ENCODE measurements at places on chromosomes 2 and 18.

GRCh38 chr2:178716394-178716793 lies 90.8 kb downstream of the TTN start:
- no peak for DNase-seq

DNA sequence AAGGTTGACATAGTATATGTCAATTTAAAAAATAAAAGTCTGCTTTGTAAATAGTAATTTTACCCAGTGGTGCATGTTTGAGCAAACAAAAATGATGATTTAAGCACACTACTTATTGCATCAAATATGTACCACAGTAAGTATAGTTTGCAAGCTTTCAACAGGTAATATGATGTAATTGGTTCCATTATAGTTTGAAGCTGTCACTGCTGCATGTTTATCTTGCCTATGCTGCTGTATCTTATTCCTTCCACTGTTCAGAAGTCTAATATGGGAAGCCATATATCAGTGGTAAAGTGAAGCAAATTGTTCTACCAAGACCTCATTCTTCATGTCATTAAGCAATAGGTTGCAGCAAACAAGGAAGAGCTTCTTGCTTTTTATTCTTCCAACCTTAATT lies 78.6 kb upstream of the CSRNP3 start:
- DNase-seq: peak; percentile 24

- DNase-seq: no peak
Measured at GRCh38 chr18:31581498-31582197, 10.0 kb upstream of the TTR start.

- no peak for DNase-seq
Measured at GRCh38 chr2:138215958-138216357, 251.7 kb downstream of the HNMT start.

- no peak for DNase-seq
Measured at GRCh38 chr18:78972930-78973331, 6.7 kb upstream of the SALL3 start.

- no peak for DNase-seq
Measured at GRCh38 chr2:55500025-55500424, 19.5 kb upstream of the CFAP36 start.

- DNase-seq: no peak
Measured at GRCh38 chr2:138306626-138307025, 194.9 kb upstream of the SPOPL start.

GRCh38 chr2:239162141-239162821 lies 238.5 kb downstream of the HDAC4 start:
- DNase-seq: no peak

GRCh38 chr18:30652387-30652786 lies 390.2 kb downstream of the DSC3 start:
- no peak for DNase-seq

DNA sequence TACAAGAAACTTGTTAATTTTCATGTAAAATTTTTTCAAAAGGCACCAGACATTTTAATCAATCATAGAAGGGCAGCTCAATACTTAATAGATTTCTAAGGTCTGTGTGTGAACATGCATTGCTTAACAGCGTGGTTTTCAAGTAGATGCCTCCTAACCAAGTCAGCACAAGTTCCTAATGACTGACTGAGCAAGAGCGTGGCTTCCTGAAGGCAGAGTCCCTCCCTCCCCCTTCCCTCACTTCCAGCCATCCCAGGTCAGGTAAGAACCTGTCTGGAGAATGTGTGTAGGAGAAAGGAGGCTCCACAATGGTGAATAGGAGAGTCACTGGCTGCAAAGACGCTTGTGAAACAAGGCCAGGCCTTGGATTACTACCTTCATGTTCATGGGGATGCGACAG lies 33.5 kb upstream of the DAPL1 start:
- no peak for DNase-seq

GRCh38 chr2:43007901-43008300 lies 215.5 kb upstream of the HAAO start:
- no peak for DNase-seq

GRCh38 chr2:11856095-11856494 lies 109.7 kb downstream of the LPIN1 start:
- DNase-seq: no peak

DNA sequence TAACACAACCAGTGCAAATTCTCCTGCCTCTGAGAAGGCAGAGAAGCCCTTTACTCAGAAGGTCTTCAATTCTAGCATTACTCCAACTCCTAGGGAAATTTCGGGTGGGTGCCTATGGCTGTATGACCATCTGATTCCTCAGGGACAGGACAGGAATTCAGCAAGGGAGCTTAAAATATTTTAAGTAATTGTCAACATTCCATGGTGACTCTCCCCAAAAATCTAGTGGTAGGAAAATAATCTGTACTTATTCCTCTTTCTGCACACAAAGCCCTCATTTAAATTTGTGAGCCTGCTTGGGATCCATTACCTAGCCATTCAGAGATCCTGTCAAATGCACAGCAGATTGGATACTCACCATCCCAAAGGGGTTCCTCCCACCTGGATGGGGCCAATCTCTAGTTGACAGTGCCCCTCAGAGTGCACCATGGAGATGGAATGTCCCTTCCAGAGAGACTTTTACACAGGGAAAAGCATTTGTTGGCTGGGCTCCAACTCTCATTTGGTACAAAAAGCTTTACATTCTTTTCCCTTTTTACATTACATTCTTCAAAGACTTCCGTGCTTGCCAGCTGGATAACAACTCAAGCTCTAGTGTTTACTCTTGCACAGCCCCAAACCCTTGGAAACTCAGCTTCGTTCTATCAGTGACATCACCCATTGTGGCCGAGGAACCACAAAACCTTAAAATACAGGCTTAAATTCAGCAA lies 3.1 kb upstream of the TMEM150A start:
- DNase-seq: no peak

DNA sequence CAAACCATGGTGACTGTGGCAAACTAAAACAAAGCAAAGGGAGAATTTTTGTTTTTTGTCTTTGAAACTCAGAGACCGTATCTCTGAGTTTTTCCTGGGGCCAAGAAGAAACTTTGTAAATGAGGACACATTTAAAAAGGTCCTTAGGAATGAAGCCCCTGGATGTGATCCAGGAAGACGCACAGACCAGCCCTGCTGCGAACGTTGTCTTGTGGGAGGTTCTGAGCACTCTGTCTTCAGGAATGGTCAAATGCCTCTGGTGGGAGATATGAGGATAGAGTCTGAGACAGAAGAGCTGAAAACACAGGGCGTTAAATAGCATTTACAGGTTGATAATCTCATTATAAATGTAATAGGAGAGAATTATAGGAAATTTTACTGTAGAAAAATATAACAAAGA lies 893.5 kb upstream of the KLHL29 start:
- no peak for DNase-seq

- DNase-seq: no peak
Measured at GRCh38 chr2:207103132-207103531, 62.6 kb downstream of the KLF7 start.

GRCh38 chr2:186349508-186349907 lies 136.6 kb upstream of the ZC3H15 start:
- DNase-seq: no peak

DNA sequence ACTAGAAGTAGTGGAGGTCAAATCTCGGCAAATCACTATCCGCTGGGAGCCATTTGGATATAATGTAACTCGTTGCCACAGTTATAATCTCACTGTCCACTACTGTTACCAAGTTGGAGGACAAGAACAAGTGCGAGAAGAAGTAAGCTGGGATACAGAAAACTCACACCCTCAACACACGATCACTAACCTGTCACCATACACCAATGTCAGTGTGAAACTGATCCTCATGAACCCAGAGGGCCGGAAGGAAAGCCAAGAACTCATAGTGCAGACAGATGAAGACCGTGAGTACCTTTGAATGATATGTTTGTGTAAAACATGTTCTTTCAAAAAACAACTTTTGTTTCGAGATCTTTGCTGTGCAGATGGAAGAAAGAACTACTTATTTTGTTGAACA lies 502.6 kb downstream of the PTPRM start:
- DNase-seq: no peak

DNA sequence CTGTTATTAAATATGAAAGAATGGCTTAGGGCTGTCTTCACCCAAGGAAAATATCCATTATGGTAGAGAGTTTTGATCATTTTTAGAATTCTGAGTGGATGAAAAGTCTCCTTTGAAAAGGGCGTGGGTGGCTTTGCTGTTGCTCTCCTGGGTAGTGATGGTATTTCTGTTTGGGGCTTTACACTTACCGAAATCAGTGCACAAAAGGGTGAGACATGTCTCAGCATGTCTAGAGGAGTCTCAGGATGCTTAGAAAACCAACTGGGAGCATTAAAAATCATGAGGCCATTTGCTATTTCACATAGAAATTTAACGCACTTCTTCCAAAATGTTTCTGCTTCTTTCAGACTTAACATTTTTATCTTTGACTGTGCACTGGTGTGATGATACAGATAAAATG lies 49.6 kb downstream of the ZCCHC2 start:
- DNase-seq: no peak

- no peak for DNase-seq
Measured at GRCh38 chr2:160208655-160209515, 8.8 kb upstream of the ITGB6 start.

- DNase-seq: no peak
Measured at GRCh38 chr2:234968631-234969305, 17.0 kb downstream of the SH3BP4 start.

DNA sequence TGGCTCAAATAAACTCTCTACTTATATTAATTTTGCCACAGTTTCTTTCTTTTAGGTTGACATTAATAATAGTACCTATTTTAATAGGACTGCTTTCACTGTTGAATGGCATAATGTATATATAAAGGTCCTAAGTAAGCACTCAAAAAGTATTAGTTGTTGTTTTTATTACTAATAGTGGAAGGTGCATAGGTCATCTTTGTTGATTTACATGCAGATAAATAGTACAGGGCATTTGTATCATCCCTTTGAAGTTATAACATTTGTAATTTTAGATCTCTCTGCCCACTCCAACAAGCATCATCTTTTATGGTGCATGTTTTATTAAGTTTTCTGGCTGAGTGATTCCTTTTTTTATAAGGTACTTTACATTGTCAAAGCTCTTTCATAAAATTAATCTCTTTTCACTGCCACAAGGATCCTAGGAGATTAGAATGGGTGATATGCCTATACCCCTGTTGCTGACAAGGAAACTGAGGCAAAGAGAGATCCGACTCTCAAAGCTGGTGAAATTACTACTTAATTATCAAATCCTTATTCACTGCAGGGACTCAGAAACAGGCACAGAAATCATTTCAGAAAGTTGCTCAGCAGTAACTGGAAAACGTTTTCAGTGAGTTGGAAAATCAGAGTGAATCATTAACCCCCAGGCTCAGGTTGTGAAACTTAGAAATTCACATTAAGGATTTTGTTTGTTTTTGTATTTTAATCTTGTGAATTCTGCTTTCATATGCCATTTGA lies 299.6 kb downstream of the AGPS start:
- DNase-seq: no peak

DNA sequence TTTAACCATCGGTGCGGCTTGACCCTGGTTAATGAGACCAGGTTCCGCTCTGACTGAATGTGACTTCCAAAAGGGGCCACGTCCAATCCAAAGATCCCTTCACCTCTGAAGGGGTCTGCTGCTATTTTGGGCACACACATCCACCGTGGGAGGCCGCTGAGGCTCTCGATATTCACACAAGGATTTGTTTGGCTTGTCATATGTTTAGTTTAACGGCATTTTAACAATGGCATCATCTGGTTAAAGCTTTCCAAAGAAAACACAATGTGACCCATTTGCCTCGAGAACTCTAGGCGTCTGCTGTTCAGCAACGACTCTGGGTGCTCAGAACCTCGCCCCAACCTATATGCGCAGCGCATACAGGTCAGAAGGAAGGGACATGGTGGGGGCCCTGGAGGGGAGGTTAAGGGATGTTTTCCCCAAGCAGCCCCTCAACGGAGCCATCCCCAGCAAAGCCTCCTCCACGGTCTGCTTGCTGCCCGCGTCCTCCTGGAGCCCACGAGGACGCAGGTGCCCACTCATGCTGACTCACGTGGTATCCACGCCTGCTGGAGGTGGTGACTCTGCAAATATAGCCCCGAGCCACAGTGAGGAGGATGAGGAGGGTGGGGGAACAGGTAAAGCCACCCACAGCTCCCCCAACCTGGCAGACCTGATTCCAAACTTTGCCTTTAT lies 260.3 kb downstream of the HDAC4 start:
- DNase-seq: no peak

GRCh38 chr18:35426786-35427185 lies 49.6 kb upstream of the ZNF396 start:
- DNase-seq: no peak

DNA sequence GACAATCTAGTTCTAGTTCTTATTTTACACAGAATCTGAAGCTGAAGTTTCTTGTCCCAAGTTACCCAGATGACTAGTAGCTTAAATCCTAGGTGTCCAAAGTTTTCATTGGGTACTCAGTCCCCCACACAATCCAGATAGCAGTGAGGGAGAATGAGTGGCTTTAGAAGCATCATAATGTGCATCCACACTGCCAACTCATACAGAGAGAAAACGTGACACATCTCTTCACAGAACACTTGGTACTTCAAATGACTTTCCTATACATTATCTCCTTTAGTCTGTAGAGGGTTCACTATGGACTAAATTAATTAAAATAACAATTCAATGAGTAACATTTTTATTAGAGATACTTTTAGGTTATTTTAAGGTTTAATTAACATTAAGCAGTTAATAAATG lies 45.2 kb downstream of the STRADB start:
- no peak for DNase-seq

GRCh38 chr2:120654381-120655134 lies 81.1 kb upstream of the GLI2 start:
- DNase-seq: no peak

GRCh38 chr2:158795195-158795924 lies at the start of gene DAPL1:
Gene DAPL1 (plus strand): TSS chr2:158795317. CDS start chr2:158795373, 56 bp downstream.
- peak; percentile 25 for DNase-seq

- DNase-seq: no peak
Measured at GRCh38 chr18:61196750-61197149, 136.5 kb upstream of the CDH20 start.

DNA sequence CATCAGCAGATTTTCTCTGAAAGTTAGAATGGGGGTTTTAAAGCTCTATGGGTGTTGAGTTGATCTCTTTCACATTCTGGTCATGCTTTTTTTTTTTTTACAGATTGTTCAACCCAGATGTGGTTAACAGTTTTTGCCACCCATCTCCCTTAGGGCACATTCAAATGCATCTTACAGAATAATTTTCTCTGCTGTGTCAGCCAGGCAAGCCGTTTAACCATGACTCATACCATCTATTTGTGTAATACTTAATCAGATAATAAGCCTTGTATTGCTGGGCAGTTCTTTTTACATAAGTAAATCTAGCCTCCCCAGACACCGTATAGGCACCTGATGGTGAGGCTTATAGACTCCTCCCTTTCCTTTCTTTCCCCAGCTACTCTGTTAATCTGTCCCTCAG lies 62.0 kb downstream of the TGIF1 start:
- no peak for DNase-seq

DNA sequence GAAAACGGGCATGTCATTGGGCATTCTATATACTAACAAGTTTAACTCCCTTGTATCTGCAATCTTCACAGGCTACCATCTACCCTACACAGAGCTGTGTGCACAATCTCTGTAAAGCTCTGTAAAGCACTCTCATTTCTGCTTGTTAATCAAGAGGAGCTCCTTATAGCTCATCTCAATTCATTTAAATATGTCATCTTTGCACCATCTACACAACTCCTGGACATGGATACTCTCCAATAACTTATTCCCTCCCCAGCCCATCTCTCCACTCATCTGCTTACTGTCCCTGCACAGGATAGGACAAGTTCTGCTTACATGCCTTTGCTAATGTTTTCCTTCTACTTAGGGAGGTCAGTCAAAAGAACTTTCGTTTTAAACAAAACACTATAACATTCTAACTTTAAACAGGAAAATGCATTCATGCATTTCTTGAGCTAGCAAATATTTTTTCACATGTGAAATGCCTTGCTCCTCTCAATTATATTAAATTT lies 61.4 kb downstream of the DPP4 start:
- DNase-seq: no peak

- no peak for DNase-seq
Measured at GRCh38 chr2:223724861-223725260, 112.5 kb downstream of the AP1S3 start.
